Spinal cord (tissue), 10 donors: ENCODE measurements at places on chromosomes 5 and 9.

DNA sequence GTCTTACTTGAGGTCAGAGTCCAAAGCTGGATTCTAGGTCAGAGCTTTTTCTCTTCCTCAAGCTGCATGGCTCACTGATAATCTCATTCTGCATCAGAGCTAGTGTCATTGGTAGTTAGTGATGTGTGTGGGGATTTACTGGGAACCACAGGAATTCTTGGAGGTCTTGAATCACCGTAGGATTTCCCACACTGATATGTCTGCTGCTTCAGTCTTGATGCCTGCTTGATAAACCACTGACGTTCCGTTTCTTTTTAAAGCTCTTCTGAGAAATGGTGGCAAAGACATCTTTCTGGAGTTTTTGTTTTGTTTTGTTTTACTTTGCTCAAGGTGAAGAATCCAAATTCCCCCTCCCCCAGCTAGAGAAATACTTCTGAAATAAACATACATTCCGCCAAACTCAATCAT, 1.2 kb upstream of the GARIN3 start:
- DNase-seq = no peak

DNA sequence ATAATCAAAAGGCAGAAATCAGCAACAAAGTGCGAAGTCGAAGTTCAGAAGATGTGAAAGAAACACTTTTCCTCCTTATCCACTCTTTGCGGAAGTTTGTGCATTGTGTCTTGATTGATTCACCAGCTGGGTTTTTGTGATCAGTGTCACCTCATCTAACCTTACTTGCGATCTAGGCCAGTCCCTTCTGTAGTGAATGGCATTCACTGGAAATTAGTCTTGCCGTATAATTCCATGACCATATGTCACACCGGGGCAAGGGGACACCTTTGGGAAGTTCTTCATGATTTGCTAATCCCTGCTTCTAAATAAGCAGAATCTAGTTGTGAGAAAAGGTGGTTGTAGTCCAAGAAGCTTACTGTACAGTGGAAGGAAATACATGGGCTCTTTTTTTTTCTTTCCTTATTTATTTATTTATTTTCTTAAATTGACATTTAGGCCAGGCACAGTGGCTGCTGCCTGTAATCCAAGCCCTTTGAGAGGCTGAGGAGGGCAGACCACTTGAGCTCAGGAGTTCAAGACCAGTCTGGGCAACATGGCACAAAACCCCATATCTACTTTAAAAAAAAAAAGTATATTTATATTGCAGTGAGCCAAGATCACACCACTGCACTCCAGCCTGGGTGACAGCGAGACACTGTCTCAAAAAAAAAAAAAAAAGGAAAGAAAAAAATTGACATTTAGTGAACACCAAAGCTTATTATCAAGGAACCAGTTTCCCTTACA, 7.8 kb downstream of the RAI14 start:
- no peak for DNase-seq

DNA sequence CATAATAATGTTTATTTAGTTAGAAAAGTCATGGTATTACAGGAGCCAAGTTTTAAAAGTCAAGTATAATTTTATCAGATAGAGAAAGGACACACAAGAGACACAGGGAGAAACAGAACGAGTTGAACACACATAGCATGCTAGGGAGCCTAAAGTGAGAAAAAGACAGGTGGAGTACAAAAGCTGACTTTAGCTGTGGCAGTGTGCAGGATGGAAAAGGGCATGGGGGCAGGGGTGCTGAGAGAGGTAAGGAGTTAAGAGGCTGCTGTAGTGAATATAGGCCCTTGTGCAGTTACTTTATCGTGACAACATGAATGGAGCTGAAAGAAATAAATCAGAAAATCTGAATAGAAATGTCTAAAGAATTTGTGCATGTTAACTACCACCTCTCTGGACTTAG, 18.0 kb downstream of the HMGCS1 start:
- no peak for DNase-seq

DNA sequence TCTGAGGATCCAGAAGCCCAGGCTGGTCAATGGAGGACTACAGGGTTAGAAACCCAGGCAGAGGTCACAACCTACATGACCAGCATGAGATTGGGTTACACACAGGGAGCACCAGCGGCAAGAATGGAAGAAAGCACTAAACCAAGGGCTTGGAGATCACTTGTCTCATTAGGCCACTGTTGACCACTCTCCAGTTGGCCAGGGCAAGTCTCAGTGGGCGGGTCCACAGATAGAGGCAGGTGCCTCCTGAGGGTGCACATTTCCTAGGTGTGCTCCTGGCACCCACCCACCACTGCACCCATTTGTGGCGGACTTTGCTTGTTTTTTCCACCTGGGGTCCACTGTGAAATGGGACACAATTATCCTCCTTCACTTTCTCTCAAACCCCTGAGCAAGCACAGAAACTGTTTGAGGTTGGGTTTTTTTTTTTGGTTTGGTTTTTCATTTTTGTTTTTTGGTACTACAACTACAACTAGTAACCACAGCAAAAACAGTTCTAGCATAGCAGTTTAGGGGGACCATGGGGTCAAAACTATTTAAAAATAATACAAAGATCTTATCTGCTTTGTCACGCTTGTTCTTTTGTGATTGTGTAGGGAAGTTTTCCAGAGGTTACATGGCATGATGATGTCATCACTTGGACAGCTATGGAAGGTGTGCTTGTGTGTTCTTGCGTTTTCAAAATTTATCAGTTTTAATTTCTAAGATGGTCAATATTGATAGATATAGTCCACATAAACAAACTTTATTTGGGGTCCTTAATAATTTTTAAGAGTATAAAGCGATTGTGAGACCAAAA, 6.1 kb downstream of the NPR2 start:
- DNase-seq = no peak

DNA sequence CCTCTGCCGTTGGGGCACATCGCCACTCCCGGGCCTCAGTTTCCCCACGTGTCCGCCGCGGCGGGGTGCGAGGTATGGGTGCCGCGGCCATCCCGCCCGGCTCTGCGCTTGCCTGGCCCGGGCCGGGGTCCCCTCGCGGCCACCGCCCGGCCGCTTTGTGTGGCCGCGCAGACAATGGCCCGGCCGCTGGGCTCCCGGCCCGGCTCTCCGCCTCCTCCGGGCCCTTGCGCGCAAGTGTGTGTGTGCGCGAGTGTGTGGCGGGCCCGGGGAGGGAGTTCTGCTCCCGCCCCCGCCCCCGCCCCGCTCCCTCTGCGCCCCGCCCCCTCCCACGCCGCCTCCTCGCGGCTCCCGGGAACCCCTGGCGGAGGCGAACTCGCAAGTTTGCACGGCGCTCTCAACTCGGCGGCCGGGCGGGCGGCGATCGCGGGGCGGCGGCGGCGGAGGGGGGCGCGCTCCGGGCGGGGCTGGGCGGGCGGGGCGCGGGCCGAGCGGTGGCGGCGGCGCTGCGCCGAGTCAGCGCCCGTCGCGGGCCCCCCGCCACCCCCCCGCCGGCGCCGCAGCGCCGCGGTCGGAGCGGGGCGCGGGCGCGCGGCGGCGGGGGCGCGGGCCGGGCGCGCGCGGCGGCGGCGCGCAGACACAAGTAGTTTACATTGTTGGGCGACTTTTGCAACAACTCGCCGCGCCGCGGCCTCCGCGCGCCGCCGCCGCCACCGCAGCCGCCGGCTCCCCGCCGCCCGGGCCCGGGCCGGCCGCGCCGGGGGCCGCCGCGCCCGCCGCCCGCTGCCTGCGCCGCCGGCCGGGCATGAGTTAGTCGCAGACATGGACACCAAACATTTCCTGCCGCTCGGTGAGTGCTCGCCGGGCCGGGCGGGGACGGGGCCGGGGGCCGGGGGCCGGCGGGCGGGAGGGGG, at the start of gene RXRA:
Gene RXRA, plus strand, starts transcription at position 643 of the 911 bp plus-strand sequence. Its CDS starts 177 bp downstream, at position 820.
- DNase-seq = peak; percentile 86

DNA sequence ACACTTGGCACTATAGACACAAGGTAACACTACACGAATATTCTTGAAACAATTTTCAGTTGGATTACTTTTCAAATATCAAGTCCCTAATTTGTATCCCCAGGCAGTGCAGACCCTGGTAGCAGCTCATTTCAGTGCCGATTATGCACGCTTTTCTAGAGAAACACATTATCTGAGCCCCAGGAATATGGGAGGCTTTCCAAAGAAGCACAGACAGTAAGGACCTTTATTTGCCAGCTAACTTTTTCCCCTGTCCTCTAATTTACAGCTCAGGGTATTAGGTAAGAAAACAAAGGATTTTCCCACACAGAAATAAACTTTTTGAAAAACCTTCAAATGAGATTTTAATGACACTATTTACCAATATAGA, 852.3 kb upstream of the DMAC1 start:
- DNase-seq = peak; percentile 50

DNA sequence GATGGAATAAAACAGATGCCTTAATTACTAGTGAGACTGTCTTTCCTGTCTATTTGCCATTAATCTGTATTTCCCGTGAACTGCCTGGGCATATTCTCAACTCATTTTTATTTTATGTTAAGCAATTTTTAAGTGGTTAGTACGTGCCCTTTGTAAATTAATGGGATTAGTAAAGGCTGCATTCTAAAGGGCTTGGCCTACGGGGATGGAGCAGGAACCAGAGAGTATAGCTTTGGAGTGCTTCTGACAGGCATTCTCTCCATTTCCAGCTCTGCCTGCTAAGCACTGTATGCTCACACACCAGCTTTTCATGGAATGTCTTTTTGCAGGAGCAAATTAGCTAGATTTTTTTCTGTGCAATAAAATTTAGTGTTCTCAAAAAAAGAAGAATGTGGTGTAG, 241.2 kb downstream of the MCTP1 start:
- DNase-seq = no peak

DNA sequence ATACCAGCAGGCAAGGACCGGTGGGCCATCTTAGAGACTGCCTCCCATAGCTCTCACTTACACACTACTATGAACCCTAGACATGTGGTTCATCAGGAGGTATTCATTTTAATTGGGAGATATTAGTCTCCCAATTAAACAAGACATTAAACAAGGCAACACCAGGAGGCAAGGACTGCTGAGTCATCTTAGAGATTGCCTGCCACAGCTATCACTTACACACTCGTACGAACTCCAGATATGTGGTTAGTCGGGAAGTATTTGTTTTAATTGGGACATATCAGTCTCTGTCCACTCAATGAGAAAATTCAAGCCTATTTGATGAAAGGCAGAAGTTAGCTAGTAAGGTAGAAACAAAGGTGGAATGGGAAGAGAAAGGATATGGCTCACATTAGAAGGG, 343.9 kb downstream of the NFIB start:
- no peak for DNase-seq

GRCh38 chr5:67378256-67378655, 181.7 kb upstream of the CD180 start:
- no peak for DNase-seq
